ENCODE measurements at places on chromosomes 11 and 22.

DNA sequence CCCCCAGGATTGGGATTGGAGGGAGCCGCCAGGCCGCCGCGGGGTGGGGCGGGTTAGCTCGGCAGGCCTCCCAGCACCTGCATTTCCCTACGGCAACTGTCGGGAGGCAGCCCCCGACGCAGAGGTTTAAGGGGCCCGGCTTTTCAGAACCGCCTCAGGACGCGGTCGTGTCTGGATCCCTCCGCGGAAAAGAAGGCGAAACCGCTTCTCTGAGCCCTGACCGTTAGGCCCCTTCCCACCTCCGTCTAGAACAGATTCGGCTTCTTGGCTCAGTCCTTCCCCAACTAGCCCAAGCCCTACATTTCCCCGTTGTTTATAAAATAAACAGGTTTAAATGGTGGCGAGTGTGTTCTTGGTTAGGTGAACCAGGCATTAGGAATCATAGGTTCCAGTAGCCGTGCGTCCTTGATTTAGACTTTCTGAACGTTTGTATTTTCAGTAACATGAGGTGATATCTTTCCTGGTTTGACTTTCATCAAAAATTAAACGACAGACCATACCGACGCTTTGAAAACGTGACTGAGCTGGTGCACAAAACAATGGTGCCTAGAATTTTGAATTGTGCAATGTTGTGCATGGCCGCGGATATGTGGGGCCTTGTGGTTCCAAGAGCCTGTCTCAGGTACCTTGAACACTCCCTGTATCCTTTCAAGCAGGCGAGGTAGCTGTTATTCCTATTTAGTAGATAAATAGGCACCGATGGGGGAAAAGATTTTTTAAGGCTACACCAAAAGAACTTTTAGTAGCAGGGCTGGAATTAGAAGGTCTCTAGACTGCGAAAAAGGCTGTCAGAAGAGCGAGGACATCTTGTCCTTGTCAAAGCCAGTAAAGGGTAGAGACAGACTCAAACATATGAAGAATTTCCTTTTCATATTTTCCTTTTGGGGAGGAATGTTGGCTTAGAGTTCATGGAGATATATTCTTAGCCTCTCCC lies 1.2 kb upstream of the HSPA8 start:
- H3K27me3 ChIP-seq: no peaks in the 10 kb centered on the region
- peak overlapping the region; percentile 93 for H3K4me3 ChIP-seq

GRCh38 chr11:71330349-71330748 lies 78.0 kb upstream of the SHANK2 start:
- H3K27ac ChIP-seq: no peak overlapping the region
- H3K4me1 ChIP-seq: no peaks in the 10 kb centered on the region
- no peaks in the 10 kb centered on the region for H3K36me3 ChIP-seq
- H3K4me3 ChIP-seq: no peak overlapping the region
- no peaks in the 10 kb centered on the region for H3K27me3 ChIP-seq

- no peak for DNase-seq
- H3K27ac ChIP-seq: no peak overlapping the region
- H3K27me3 ChIP-seq: no peaks in the 10 kb centered on the region
- no peaks in the 10 kb centered on the region for H3K36me3 ChIP-seq
- H3K4me3 ChIP-seq: no peak overlapping the region
Measured at GRCh38 chr22:35986088-35986487, 42.5 kb downstream of the RBFOX2 start.

- no peaks in the 10 kb centered on the region for H3K36me3 ChIP-seq
- H3K4me1 ChIP-seq: no peaks in the 10 kb centered on the region
- H3K27me3 ChIP-seq: no peaks in the 10 kb centered on the region
- H3K4me3 ChIP-seq: no peak overlapping the region
Measured at GRCh38 chr22:36493690-36494110, 12.3 kb upstream of the TXN2 start.

Measured in CD4-positive, alpha-beta memory T cell (primary cell).